Amniotic epithelial cell (primary cell): ENCODE measurements at places on chromosomes 7 and 10.

DNA sequence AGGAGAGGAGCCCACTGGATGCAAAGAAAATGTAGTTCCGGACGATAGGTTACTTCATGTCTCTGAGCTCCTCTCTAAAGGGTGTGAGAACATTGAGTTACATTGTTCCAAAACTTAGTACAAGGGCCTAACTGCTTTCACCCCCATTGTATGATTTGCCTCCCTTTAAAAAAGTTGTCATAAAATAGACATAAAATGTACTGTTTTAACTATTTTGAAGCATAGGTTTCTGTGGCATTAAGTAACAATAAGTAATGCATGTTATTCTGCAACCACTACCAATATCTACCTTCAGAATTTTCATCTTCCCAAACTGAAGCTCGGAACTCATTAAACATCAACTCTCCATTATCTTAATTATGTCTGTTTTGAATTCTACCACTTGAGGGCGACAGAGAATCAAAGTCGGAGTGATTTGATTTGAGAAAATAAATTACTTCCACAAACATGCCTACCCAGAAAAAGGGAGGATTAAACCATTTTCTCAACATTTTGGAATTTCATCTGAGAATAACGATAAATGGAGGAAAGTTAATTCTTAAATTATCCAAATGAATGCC lies 2.7 kb downstream of the IGFBP1 start:
- peak; percentile 48 for DNase-seq

DNA sequence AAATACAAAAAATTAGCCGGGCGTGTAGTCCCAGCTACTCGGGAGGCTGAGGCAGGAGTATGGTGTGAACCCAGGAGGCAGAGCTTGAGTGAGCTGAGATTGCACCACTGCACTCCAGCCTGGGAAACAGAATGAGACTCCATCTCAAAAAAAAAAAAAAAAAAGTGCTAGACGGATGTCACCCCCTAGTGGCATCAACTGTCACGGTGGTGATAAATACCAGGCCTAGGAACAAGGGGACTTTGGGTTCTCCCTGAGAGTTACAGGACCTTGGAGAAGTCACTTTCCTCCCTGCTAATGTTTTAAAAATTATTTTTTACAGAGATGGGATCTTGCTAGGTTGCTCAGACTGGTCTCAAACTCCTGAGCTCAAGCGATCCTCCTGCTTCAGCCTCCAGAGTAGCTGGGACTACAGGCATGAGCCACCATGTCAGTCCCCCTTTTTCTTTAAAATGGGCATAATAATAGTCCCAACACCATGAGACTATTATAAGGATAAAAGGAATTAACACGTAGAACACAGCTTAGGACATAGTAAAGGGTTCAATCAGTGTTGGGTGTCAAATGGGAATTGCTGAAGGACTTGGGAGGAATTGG lies 2.6 kb upstream of the TMEM130 start:
- no peak for DNase-seq

DNA sequence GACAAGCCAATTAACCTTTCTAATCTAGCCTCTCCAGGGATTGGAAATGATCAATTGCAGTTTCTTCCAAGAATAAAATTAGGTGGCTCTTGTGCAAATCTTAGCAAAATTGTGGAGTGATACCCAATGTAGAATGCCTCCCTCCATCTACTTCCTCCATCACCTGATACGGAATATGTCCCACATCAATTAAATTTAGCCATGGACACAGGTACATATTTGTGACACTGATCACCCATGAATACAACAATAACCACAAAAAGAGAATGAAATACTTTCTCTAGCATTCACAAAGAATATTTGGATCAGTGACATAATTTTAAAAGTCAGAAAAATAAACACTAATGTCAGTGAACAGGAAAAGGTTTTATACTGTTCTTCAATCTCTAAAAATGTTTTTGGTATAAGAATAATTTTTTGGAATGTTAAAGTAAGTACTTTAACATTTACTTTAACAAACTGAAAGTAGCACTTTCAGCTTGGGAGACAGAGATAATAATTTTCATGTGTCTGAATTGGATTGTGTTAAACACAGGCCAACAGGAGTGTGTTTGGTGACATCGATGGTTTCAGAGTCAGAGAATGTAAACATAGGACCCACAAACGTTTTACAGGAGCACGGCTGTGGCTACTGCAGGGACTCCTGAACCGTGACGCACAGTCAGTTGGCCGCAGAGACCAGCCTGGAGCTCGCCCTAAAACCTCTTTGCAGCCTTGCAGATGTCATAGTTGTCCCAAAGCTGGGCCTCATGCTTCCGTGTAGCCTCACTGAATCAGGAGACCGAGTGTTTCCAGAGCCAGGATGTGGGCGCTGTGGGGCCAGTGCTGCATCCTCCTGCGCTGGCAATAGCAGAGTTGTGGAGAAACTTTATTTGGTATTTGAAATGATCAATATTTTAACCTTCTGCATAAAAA lies 7.2 kb downstream of the RBM20 start:
- peak; percentile 21 for DNase-seq

DNA sequence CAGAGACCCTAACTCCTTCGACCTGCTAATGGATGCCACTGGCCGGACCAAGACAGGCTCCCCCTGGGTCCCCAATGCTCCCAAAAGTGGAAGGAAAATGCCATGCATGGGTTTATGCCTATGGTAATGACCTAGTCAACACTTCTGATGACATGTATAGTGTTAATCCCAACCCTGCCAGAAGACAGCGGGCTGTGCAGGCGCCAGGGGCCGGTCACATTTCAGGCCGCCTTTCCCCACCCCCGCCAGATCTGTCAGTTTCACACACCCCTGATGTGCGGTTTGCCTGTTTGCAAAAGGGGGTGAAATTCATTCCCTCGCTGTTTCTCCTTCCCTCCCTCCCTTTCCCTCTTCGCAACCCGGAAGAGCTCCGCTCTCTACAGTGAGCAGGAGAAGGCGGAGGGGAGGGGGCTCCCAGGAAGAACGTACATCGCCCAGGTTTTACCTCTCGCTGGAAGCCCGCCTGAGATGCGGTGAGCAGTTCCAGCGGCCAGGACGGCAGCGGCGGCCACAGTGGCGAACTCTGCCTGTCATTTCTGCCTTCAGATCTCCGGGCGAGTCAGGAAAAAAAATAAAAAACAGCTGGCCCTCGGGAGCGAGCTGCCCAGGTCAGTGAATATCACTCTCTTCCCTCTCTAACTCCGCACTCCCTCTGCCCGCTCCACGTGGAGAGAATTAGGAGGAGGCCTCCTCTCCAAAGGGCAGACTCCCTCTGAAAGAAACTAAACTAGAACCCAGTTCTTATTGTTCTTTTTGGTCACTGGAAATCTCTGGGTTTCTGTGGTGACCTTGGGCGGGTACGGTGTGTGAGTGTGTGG lies 9.4 kb upstream of the GATA3 start:
- DNase-seq, result no peak

DNA sequence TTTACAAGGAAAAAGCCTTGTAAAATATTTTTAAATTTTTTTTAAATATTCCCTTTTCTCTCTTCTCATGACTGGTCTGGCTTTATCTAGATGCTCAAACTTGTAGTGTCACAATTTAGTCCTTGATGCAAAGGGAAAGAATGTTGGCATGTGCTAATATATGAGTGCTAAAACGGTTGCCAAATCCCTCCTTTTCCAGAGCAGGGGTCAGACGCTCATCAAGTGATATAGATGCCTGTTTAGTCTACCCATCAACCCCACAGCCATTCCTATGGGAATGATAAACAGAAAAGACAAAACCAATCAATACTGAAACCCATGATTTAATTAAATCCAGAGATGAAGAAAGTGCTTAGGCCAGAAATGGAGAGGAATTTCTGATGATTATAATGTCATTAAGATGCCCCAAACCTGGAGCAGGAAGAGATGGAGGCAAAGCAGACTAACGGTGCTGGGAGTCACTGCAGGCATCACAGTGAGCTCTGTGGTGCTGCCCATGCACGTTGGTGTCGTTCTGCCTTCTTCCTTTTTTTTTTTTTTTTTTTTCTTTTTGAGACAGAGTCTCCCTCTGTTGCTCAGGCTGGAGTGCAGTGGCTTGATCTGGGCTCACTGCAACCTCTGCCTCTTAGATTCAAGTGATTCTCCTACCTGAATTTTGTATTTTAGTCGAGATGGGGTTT lies 210.1 kb upstream of the STK17A start:
- DNase-seq, result peak; percentile 49

GRCh38 chr10:58797356-58797755 lies 284.7 kb downstream of the BICC1 start:
- peak; percentile 22 for DNase-seq
